DND-41 (cell line): ENCODE measurements at places on chromosomes 4 and X.

GRCh38 chr4:37892641-37893040 is 1.8 kb downstream of the TBC1D1 start:
- no peaks in the 10 kb centered on the region for H3K27me3 ChIP-seq
- H3K4me3 ChIP-seq, result no peak overlapping the region
- no peak for DNase-seq
- no peaks in the 10 kb centered on the region; the same call in 1 of the 2 replicates for H3K36me3 ChIP-seq

GRCh38 chr4:119337010-119337409 is 15.1 kb upstream of the FABP2 start:
- no peaks in the 10 kb centered on the region for H3K36me3 ChIP-seq
- no peak for DNase-seq
- H3K27ac ChIP-seq, result no peak overlapping the region

DNA sequence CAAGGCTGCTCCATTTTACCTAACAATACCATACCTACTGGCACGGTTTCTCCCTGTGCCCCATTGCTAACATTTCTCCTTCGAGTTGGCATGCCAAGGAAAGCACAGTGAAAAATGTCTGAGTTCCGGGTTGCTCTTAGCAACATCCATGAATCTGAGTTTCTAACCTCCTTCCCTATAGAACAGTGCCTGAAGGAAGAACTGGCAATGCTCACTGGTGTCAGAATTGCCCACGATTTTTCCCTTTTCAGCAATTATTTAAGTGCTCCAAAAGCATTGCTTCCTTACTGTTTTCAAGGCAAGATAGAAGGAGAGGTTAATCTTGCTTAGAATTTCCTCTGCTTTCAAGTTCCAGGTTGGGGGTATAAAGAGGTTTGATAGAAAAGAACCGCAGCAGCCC is 75.1 kb downstream of the SORBS2 start:
- H3K4me1 ChIP-seq, result no peaks in the 10 kb centered on the region
- no peak overlapping the region for H3K27ac ChIP-seq
- no peaks in the 10 kb centered on the region for H3K27me3 ChIP-seq
- no peaks in the 10 kb centered on the region for H3K36me3 ChIP-seq
- no peak overlapping the region for H3K4me3 ChIP-seq

DNA sequence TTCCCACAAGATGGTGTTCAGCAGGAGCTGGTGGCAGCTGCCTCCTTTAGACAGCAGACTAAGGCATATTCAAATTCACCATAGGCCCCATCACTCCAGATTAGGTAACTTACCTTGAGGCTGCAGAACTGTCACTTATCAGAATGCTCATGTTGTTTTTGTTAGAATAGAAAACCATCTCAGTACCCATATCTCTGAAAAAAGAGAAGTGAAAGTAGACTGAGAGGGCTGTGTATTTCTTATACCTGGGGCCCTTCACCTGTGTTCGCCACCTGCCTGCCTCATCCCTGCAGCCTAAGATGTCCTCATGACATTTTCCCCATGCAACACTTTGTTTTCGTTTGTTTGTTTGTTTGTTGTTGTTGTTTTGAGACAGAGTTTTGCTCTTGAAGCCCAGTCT is 32.9 kb upstream of the SPRY1 start:
- DNase-seq, result no peak
- H3K4me1 ChIP-seq, result no peaks in the 10 kb centered on the region
- H3K27me3 ChIP-seq, result no peaks in the 10 kb centered on the region
- no peak overlapping the region for H3K27ac ChIP-seq
- no peaks in the 10 kb centered on the region for H3K36me3 ChIP-seq

GRCh38 chr4:9904976-9905587 is 116.2 kb downstream of the SLC2A9 start:
- no peak overlapping the region for H3K27ac ChIP-seq
- no peaks in the 10 kb centered on the region for H3K4me1 ChIP-seq
- H3K27me3 ChIP-seq, result no peaks in the 10 kb centered on the region
- no peak for DNase-seq

DNA sequence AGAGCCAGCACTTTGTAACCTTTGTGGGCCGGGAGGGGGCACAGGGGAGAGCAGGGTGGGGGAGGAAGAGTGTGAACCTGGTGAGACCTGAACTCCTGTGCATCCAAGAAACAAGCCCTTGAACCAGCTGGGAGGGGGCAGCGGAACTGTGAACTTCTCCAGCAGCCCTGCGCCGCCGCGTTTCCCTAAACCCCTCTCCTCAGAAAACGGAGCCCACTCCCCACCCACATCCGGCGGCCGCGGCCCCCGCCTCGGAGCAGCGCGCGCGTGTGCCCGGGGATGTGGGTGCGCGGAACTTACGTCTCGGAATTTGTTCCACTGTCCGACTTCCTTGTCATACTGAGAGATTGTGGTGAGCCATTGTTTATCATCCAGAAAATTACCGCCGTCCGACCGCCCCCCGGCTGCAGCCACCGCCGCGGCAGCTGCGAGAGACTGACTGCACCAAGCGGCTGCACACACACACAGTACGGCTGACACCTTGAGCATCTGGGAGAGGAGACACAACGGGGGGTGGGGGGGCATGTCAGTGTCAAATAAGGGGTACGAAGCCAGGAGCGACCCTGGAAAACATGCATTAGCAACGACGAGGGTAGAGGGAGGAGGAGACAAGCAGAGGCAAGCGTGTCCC is 494 bp downstream of the SPOCK3 start:
- DNase-seq, result no peak
- H3K27me3 ChIP-seq, result no peaks in the 10 kb centered on the region
- H3K36me3 ChIP-seq, result no peaks in the 10 kb centered on the region
- H3K4me1 ChIP-seq, result no peaks in the 10 kb centered on the region
- no peak overlapping the region for H3K4me3 ChIP-seq

DNA sequence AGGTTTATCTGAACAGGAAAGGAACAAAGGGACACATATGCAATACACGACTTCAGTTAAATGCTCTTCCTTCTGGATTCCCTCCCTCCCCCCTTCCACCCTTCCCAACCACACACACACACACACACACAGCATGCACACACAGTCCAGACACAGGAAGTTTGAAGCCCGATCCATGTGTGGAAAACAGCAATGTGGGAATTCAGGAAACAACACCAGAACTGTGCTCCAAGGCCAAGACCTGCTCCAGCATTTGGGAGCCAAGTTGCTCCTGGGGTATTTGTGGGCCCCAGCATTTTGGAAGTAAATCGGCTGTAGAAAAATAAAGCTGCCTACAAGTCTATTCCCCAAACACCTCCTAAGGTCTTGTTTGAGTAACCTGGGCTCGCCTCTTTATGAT is 5.6 kb upstream of the AMOT start:
- no peaks in the 10 kb centered on the region for H3K36me3 ChIP-seq
- H3K4me1 ChIP-seq, result peaks cover 16% of the 10 kb centered on the region
- no peaks in the 10 kb centered on the region for H3K27me3 ChIP-seq
- no peak for DNase-seq
- H3K27ac ChIP-seq, result no peak overlapping the region

DNA sequence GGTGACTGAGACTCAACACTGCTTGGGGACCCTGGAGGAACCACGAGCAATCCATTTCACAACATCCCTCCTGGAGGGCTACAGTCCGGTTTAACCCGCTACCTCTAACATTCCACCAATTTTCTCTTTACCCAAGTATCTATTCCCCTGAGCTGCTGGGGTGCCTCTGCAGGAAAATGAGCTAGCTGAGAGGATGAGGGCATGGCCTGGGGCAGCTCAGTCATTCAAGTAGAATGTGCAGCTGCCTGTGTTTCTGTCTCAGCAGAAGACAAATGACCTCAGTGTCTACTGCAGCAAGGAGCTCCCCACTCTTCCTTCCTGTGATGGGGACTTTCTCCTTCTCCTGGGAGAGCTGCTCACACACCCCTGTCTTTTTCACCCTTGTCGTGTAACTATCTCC is 120.8 kb downstream of the ZNF518B start:
- no peak for DNase-seq
- no peaks in the 10 kb centered on the region for H3K36me3 ChIP-seq
- no peaks in the 10 kb centered on the region for H3K27me3 ChIP-seq
- H3K4me1 ChIP-seq, result no peaks in the 10 kb centered on the region
- no peak overlapping the region for H3K4me3 ChIP-seq

GRCh38 chr4:142719854-142720541 is 126.1 kb downstream of the INPP4B start:
- no peaks in the 10 kb centered on the region for H3K36me3 ChIP-seq
- no peaks in the 10 kb centered on the region for H3K27me3 ChIP-seq
- H3K4me3 ChIP-seq, result no peak overlapping the region

- no peak overlapping the region for H3K4me3 ChIP-seq
- H3K27ac ChIP-seq, result no peak overlapping the region
- no peaks in the 10 kb centered on the region for H3K36me3 ChIP-seq
- DNase-seq, result no peak
- H3K27me3 ChIP-seq, result no peaks in the 10 kb centered on the region
These were observed 2.9 kb upstream of the AGA start for GRCh38 chr4:177444911-177445736.

GRCh38 chr4:41199788-41200187 is 14.6 kb downstream of the APBB2 start:
- no peaks in the 10 kb centered on the region for H3K4me1 ChIP-seq
- H3K27ac ChIP-seq, result no peak overlapping the region
- no peak for DNase-seq
- H3K27me3 ChIP-seq, result peaks cover 23% of the 10 kb centered on the region

- H3K27me3 ChIP-seq, result no peaks in the 10 kb centered on the region
- no peaks in the 10 kb centered on the region for H3K36me3 ChIP-seq
- H3K27ac ChIP-seq, result no peak overlapping the region
These were observed 905 bp downstream of the NSUN7 start for GRCh38 chr4:40750461-40751258.

- H3K4me1 ChIP-seq, result no peaks in the 10 kb centered on the region
- DNase-seq, result no peak
- H3K27ac ChIP-seq, result no peak overlapping the region
These were observed 324.4 kb downstream of the FAT4 start for GRCh38 chr4:125639182-125639621.

DNA sequence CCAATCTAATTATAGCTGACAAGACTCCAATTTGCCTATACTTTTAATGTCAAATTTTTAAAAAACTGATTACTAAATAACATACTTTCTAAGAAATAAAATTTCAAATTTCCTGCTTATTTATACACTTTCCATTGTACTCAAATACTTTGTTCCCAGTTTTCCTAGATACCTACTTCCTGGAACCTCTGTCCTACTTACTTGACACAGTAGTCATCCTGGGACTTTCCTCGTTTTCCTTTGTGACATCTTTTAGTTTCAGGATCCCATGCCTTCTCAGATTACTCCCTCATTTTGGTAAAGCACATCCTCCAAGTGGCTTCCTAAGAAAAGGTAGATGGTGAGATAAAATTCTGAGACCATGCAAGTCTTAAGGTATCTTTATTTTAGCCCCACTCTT is 13.3 kb upstream of the FAM184B start:
- H3K4me3 ChIP-seq, result no peak overlapping the region
- no peak overlapping the region for H3K27ac ChIP-seq
- H3K27me3 ChIP-seq, result no peaks in the 10 kb centered on the region
- no peaks in the 10 kb centered on the region for H3K4me1 ChIP-seq
- peaks cover 26% of the 10 kb centered on the region for H3K36me3 ChIP-seq
